ENCODE measurements at places on chromosomes 6 and 20.

GRCh38 chr6:148513145-148514071, 170.8 kb downstream of the SASH1 start:
- no peak for DNase-seq

GRCh38 chr6:135922174-135922573, 70.7 kb downstream of the PDE7B start:
- DNase-seq, result no peak

- DNase-seq, result no peak
Measured at GRCh38 chr6:134289204-134289575, 28.7 kb downstream of the SGK1 start.

GRCh38 chr6:150632785-150633485, 33.2 kb downstream of the PLEKHG1 start:
- no peak for DNase-seq

DNA sequence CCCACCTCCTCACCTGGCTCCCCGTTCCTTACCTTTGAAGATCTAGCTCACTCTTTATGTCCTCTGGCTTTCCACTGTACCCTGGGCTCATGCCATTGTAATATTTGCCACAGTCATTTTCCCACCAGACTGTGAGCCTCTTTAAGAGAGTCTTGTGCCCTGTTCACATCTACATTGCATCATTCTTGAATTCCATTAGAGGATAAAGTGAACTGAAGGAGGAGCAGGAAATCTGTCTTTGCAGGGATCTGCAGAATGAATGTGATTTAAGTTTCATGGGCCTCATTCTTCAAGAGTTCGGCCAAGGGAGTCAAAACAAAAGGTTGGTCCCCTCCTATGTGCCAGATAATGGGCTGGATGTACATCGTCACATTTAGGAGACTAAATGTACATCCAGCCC, 272.6 kb upstream of the CITED2 start:
- no peak for DNase-seq

DNA sequence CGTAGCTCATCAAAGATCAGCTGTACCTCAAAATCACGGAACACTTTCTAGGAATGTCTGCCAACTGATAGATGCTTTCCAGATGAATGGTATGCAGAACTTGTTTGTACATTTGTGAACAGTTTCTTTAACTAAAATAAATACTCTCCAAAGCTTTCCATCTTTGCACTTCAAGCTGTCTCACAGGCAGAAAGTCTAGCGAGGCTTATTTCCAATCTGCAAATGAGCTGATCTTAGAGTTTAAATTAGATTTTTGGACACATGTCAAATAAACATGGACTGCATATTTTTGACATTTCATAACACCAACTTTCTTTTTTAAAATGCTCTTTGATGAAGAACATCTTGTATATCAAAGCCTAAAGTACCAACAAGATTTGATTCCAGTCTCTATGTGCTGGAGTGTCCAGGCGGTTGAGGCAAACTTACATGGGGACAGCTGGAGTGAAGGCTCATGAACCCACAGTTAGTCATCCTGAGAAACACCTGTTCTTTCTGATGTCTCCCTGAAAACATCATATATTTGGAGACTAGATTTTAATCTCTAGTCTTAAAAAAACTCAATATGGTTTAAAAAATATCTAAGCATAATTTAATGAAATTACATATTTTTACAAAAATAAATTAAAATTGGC, 268.6 kb upstream of the AGPAT4 start:
- no peak for DNase-seq

DNA sequence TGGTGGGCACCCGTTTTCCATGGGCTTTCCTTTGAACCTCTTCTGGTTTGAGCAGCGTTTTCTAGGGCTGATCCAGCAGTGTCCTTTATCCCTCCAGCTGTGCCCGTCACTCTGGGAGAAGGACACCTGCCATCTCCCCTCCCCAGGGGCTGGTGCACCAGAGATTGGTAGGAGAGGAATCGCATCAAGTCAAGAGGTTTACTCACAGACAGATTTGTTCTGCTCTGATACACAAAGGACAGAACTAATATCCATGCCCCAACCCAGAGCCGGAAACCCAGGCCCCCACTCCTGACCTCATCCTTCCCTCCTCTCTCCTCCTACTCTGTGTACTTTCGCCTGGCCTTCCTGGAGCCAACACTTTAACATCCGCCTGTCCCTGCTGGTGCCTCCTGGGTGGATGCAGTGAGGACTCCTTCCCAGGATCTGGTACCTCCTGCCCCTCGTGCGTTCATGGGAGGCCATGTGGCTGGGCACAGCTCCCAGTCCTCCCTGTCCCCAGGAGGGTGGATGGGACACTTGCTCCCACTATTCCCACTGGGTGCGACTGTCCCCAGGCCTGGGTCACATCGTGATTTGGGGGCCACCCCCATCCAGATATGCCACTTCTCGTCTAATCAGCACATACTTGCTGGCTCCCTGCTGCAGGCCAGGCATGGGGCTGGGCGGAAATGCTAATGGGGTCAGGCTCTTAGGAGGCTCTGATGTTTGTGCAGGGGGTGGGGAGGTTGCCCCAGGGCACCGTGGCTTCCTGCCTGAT, 286.3 kb downstream of the CDH4 start:
- DNase-seq, result no peak

- DNase-seq, result peak; percentile 60
Measured at GRCh38 chr6:25889877-25890853, 16.1 kb upstream of the SLC17A3 start.

DNA sequence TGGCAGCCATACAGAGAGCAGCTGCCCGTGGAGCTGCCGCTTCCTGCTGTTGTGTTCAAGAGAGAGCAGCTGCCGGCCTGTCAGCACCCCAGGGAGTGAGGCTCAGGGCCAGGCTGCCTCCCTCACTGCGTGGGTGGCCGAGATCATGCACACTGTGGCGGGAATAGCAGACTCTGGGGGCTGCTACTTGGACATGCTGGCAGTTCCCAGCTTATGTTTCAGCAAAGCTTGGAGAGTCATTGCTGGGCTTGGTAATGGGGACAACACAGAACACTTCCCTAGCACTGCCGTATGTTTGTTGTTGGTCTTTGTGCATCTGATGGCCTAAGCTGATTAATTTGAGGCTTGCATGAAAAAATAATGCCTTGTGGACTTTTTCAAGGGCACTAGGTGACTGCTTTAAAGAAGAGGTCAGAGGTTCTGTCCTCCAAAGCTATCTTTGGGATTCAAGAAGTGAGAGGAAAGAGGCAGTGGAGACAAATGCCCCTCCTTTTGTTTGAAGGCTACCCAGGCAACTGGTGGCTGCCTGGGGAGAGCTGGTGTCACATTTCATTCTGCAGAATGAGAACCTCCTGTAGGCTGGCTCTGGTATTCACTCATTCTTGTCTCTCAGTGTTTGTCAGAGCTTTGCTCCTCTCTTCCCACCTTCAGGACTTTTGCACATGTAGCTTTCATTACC, 18.8 kb downstream of the MRAP2 start:
- DNase-seq, result peak; percentile 90

DNA sequence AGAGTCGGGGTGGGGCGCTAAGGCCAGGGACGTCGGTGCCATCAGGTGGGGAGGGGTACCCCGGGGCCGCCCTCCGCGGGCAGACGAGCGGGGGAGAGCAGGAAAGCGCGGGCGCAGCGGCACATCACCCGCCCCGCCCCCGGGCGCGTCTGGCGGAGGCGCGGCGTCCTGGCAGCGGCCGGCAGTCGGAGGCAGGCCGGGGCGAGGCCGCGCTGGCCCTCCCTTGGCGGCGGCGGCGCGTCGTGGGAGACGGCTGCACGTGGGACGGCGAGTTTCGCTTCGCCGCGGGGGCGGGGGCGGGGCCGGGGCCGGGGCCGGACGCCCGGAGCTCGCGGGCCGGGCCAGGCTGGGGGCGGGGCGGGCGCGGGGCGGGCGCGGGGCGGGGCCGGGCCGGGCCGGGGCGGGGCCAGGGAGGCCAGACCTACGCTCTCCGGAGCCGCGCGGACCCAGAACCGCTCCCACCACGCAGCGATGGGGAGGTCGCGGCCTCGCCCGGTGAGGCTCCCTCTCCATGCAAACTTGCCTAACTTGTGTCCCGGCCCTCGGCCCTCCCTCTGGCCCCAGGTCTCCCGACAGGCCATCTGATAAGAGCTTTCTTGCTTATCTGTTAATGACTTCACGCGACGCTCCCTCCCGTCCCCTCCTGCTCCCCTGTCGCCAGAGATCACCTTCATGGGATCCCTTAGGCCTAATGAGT, 12.5 kb downstream of the ITPR3 start:
- no peak for DNase-seq

- no peak for DNase-seq
Measured at GRCh38 chr20:13008761-13009681, at the start of gene SPTLC3. Gene SPTLC3, plus strand, starts transcription at chr20:13008972. Its CDS starts 296 bp downstream, at chr20:13009268.

DNA sequence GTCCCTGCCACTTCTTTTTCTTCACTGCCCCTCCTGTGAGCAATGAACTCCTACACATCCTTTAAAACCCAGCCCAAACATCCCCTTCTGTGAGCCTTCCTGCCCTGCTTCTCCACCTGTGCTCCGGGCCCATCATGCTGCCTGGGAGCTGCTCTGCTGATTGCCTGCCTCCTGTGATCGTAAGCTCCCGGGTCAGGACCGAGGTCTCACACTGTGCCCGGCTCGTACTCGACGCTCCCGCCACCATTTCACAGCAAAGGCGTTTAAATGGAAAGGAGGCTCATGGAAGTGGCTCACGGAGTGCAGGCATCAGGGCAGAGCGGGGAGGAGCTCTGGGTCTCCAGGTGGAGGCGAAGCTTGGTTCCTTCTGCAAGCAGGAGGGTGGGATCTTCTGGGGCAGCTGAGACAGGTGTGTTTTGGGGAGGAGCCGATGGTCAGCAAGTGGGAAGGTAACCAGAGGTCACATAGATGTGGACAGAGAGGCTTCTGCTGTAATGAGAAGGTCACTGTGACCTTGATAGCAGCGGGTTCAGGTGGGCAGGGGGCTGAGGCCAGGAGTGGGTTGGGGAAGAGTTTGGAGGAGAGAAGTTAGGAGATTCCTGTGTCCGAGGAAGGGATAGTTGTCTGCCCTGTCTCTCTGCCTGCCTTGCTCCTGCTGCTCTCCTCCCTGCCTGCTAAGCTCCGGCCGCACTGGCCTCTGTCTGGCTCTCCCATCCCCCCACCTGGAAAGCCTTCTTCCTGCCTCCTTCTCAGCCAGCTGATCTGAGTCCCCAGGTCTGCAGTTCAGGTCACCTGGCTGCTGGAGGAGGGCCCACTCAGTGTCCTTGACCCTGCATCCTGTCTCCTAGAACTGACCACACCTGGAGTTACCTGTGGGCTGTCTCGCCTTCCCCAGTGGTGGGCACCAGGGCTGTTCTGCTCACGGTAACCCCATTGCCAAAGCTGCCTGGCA, 52.7 kb upstream of the FRMD1 start:
- no peak for DNase-seq

DNA sequence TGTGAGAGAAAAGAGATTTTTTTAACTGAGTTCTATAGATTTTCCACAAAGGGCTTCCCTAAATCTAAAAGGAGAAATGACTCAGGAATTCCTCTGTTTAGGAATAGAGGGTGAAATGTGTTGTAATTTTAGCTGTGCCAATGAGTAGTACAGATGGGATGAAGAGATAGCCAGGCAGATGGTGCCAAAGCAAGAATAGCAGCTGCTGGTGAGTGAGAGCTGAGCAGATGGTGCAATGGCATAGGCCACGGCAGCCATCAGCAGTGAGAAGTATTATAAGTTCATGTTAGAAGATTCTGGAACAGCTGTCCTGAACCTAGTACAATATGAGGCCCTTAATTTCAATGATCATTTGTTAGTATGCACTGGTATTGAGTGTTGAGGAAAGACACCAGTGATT, 40.2 kb upstream of the CRISP1 start:
- no peak for DNase-seq

DNA sequence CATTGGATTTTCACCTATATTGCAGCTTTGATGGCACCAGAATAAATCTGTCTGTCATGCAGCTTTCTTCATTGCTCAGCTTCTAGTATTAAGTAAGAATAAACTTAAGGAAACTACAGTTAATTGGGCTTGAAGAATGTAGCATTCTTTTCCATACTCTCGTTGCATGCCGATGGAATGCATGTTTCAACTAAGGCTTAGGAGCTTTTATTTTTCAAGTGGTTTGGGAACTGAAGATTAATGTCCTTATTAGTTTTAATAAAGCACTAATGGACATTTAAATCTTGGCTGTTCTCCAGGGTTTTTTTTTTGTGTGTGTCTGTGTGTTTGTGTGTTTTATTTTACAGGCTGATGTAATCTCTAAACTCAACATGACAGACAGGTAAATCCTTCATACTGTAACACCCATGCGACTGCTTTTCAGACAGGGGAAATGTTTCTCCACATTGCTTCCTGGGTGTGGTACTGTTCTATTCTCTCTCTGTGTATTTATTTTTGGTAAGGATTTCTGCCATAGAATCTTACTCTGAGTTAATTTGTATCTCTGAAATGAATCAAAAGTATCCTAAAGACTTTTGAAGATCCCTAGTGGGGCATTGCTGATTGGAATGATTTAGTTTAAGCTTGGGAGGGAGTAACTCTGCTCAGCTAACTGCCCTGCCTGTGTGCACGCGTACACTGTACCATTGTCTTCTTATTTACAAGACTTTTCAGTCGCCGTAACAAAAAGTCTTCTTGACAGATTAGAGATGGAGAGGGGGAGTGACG, 38.0 kb downstream of the SLC9A8 start:
- no peak for DNase-seq

- no peak for DNase-seq
Measured at GRCh38 chr6:166512567-166512966, 73.9 kb downstream of the RAMACL start.

- DNase-seq, result no peak
Measured at GRCh38 chr6:113140721-113141120, 716.4 kb upstream of the MARCKS start.

- no peak for DNase-seq
Measured at GRCh38 chr6:101537753-101538316, 144.3 kb downstream of the GRIK2 start.

- DNase-seq, result no peak
Measured at GRCh38 chr6:161261325-161261724, 12.5 kb downstream of the AGPAT4 start.

DNA sequence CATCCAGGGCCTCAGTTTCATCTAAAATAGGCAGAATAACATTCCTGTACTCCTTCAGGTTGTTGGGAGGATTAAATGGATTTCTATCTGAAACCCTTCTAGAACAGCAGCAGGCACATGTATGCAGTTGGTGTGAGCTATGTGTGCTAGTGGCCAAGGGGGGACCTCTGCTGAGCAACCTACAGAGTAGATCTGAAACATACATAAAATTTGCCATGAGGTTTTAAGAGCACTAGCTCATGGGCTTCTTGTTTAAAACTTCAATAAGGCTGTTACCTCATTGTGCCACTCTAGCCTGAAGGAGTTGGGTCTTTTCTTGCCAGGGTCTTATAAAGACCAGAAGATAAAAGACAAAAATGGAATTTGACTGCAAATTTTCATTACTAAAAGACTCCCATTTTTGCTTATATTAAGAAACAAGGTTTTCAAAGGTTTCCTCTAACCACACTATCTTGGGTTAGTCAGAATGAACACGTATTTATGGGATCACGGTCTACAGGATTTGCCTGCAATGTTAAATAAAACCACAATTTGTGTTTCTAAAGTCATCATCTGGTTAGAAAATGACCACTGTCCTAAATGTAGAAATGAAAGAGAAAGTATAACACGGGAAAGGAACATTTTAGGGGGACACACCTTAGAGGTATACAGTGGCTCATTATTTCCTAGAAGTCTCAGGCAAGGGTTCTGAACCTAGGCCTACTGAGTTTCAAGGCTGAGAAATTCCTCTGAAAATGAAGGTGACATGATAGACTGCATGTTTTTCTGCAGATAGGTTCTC, 144.9 kb upstream of the OLIG3 start:
- no peak for DNase-seq

- no peak for DNase-seq
Measured at GRCh38 chr6:111759836-111760785, 113.1 kb downstream of the FYN start.
